Activated CD4-positive, alpha-beta T cell treated with anti-CD3 and anti-CD28 coated beads for 48 hours (primary cell): ENCODE measurements at places on chromosomes 1 and 21.

DNA sequence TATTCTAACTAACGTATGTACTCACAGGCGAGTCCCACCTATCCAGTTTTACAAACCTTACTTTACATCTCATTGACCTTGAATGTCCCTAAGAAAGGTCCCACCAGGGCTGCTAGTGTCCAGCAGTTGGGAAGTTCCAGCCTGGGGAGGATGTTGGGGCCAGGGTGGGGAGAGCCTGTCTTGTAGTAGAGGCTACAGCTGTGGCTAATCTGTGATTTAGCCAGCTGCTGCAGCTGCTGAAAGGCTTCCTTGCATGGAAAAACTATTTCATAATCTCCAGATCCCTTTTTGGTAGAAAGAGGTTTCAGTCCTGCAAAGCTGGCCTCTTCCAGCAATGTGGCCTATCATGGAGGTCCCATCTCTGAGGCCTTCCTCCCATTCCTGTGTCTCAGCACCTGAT, 23.1 kb downstream of the TNN start:
- no peak for DNase-seq

DNA sequence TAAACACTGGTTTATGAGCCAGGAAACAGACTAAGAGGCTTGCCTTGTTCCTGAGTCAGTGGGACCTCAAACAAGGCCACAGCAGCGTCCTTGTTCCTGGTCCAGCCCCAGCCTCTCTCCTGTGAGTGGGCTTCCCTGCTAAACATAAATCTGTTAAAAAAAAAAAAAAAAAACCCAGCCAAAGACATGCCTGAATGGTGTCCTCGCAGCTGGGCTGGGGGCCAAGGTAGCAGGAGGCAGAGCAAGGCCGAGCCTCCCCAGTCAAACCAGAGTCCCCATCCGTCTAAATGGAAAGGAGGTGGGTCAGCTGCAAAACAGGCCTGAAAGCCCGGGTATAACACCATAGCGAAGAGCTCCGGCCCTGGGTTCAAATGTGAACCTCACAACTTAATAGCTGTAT, 18.1 kb upstream of the IFFO2 start:
- no peak for DNase-seq

DNA sequence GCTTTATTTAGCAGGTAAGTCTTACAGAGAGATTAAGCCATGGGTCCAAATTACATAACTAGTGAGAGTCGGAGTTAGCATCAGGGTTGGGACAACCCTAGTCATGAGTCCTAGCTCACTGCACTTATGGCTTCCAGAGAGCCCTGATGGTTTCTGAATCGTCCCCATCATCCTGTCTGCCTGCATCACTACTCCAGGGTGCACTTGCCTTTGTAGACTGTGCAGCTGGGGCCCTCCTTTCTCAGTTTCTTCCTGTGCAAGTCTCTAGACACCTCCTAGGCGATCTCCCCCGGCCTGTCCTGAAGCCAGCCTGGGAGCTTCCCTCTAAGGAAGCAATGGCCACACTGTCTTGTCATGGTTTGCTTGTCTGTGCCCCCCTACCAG, 37.1 kb downstream of the KIAA0040 start:
- DNase-seq: no peak

GRCh38 chr1:240217403-240217802, 125.7 kb downstream of the FMN2 start:
- no peak for DNase-seq

- DNase-seq: no peak
Measured at GRCh38 chr1:77796695-77797405, 17.4 kb downstream of the MIGA1 start.

DNA sequence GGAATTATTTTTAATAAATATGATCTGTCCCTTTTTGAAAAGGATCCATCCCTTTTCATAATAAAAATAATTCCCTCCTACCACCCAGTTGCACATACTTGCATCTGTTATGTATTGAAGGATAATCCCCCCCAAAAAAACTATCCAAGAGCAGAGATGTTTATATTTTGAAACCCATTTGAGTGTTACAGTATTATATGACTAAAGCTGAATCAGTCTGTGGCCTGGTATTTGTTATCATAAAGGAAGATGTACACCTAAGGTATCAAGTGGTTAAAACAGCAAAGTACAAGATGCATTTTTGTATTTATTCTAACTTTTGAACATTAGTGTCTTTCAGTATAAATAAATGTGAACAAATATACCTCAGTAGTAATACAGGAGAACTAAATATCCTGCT, 12.7 kb upstream of the TGFB2 start:
- no peak for DNase-seq

DNA sequence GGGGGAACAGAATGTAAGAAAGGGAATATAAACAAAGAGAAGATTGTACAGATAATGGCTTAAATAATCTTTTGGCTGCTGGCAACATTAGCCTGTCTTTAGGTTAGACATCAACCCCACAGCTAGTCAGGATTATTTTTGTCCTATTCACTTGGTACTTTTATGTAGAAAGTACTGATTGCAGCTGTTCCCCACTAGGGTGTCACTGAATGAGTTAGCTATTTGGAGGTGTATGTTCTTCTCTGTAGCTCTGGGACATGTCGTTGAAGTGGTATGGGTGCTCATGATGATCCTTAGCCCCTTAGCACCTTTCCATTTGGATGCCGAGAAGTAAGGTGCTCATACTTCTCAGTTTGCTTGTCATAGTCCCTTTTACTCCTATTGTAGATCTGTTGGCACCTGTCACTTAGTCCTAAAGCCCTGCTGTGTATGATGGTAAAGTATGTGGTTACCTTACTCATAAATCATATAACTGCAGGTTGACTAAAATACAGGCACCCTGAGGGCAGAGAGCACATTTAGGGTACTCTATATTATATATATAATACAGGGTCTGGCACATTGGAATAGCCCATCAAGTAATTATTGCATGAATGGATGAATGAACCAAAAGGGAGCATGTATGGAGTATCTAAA, 64.6 kb downstream of the USP25 start:
- no peak for DNase-seq

DNA sequence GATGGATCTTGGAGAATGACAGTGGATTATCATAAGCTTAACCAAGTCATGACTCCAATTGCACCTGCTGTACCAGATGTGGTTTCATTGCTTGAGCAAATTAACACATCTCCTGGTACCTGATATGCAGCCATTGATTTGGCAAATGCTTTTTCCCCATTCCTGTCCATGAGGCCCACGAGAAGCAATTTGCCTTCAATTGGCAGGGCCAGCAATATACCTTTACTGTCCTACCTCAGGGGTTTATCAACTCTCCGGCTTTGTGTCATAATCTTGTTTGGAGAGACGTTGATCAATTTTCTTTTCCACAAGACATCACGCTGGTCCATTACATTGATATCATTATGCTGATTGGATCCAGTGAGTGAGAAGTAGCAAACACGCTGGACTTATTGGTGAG, 20.1 kb downstream of the ZNF691 start:
- no peak for DNase-seq

DNA sequence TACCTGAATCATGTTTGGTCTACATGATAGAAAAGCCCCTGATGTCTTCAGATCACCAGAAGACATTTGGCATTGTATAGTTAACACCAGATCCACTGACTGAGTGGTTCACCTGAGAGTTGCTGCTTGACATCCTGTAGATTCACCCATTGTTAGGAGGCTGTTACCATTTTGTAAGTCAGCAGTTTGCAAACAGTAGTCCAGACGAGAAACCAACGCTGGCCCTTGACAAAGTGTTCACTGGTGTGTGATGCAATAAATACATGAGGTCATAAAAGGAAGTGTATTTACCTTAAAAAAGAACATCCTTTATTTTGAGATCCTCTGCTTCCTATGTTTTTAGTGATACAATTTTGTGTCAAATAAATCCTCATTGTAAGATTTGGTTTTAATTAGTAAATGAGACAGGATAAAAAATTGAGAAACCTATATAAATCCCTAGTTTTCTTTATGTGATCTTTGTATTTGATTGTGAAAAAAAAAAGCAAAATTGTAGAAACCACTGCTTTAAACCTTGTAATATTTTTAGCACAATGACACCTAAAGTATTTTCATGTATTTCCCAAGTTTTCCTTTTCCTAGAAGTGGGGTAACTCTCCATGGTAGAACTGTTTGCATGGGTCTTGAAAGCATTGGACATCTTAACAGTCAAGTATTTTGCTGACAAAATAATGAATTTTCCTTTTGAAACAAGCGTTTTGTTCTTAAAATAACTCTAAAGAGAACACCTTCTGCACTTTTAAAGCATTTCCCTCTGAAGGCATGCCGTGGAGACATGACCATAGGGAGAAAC, 204.3 kb downstream of the FGGY start:
- no peak for DNase-seq

GRCh38 chr1:171116676-171117075, 26.0 kb downstream of the FMO3 start:
- no peak for DNase-seq

DNA sequence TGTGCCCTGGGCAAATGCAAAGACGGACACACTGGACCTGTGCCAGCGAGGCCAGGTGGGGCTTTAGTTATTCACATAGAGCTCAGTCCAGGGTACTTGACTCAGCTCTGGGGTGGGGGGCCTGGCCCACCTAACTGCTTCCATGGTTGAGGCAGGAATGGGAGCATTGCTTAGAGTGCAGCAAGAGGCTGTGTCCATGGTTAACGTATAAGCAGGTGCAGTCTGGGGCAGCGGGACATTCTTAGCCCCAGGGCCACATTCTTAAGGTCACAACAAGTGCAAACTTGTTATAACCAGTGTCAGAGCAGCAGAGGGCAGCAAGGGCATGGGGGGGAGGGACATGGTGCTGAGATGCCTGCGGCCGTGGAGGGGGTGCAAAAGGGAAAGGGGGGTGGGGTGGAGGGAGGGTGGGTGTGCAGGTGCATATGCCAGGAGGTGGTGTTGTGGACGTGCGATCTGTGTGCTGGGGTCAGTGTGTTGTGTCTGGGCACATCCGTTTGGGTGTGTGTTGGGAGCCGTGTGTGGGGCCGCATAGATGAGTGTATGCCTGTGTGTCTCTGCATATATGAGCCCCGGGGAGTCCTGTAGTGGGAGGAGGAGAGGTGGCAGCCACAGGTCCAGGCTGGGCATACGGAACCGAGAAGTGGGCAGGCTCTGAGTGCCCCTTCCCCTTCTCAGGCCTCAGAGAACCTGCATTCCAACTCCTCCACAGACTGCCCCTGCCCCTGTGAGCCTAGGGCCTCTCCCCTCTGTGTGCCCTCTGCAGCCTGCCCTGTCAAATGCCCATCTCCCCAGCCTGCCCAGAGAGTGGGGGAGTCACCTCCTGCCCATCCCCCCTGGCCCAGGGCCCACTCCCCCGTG, 8.4 kb downstream of the KCNJ10 start:
- DNase-seq: no peak

GRCh38 chr1:151854658-151855057, 1.1 kb upstream of the THEM5 start:
- DNase-seq: no peak

GRCh38 chr1:180950321-180950720, 37.6 kb downstream of the KIAA1614 start:
- DNase-seq: no peak

- DNase-seq: peak; percentile 66
Measured at GRCh38 chr1:205791568-205792180, 16.4 kb upstream of the RAB29 start.

- no peak for DNase-seq
Measured at GRCh38 chr1:170698301-170699275, 34.7 kb downstream of the PRRX1 start.

DNA sequence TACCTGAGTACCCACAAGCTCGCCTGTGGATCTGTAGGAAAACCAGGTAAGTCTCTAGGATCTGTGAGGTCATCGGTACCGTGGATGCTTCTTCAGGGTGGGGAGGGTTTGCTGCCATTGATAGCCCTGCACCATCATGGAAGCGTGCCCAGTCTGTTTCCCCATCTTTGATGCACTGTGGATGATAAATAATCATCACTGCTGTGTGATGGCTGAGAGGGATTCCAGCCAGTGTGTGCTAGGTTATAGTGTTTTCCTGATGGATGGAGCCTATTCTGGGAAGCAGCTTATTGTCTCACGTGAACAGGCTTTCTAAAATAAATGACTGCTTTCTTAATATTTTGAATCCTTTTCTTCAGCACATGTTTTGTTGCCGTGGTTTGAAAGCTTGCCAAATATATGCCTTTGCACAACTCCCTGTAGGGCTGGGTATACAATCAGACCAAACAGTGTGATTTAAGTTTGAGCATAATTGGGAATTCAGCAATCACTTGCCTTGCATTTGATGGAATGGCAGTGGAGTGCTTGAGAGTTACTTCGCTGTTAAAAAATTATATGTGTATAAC, 113.8 kb downstream of the CAMTA1 start:
- DNase-seq: no peak

- no peak for DNase-seq
Measured at GRCh38 chr1:112431038-112431437, 35.0 kb downstream of the CTTNBP2NL start.

DNA sequence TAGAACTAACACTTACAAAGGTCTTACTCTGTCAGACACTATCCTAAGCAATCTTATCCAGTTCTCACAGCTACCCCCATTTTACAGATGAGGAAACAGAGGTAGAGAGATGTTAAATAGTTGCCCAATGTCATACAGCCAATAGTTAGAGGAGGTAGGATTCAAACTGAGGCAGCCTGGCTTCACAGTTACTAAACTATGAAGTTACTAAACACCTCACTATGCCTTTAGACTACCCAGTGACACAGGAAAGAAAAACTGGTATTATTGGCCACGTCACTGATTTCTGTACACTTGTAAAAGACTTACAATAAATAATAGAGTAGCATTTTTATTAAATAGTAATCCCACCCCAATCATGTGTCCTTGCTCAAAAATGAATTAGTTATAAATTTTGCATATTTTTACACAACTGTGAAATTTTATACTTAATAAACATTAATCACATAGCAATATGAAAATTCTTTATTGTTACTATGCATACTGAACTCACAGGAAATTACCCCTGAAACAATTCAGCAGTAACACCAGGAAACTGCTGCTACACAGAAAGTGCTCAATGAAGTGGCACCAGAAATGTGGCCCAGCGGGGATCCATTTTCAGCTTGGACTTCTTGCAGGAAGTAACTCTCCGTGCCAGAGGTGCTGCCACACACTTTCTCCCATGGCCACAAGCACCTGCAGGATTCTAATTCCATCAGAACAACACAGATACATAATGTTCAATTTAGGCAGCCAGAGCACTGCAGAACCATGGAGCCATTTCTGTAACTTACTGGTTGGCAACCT, 69.4 kb downstream of the VAV3 start:
- DNase-seq: peak; percentile 5

GRCh38 chr1:15717418-15718125, 18.5 kb upstream of the SLC25A34 start:
- DNase-seq: no peak

GRCh38 chr1:161013488-161014230, 7.3 kb downstream of the F11R start:
- peak; percentile 80 for DNase-seq

DNA sequence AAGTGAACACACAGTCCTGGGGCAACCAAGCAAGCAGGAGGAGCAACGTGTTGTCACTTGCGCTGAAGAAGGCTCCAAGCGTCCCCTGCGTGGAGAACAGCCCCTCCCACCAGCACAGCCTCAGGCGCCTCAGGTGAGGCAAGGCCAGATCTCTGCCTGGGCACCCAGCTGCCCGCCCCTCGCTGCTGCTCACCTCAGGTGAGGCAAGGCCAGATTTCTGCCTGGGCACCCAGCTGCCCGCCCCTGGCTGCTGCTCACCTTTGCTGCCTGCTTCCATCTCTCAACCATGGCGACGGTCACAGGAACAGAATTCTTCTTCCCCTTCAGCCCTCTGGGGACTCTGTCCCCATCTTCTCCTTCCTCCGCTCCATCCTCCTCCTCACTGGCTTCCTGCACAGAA, 2.4 kb downstream of the NOC2L start:
- DNase-seq: no peak

- no peak for DNase-seq
Measured at GRCh38 chr1:25135909-25136308, 96.4 kb downstream of the SYF2 start.
